ENCODE measurements at places on chromosomes 11 and 22.

DNA sequence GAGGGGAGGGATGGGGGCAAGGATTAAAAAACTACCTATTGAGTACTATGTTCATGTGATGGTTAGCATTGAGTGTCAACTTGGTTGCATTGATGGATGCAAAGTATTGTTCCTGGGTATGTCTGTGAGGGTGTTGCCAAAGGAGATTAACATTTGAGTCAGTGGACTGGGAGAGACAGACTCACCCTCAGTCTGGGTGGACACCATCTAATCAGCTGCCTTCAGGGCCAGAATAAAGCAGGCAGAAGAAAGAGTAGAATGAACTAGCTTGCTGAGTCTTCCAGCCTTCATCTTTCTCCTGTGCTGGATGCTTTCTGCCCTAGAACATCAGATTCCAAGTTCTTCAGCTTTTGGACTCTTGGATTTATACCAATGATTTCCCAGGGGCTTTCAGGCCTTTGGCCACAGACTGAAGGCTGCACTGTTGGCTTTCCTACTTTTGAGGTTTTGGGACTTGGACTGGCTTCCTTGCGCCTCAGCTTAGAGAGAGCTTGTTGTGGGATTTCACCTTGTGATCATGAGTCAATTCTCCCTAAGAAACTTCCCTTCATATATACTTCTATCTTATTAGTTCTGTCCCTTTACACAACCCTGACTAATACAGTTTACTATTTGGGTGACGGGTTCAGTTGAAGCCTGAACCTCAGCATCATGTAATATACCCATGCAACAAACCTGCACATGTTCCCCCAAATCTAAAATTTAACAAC, 70.2 kb downstream of the MTNR1B start:
- DNase-seq = no peak

DNA sequence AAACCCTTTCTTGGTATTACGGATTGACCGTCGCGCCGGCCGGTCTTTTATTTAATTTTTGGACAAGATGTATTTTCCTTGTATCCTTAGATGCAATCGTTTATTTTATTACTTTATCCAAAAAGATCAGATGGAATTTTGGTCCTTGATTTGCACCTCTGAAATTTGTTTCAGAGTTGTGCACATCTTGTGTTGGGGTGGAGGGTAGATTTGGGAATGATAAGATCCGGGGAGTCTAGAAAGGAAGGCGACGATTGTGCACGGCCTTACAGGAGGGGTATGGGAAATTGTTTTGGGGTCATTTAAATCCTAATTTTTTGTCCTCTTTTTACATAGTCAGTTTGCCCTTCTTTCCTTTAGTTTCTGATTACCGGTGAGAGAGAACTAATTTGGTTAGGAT, 1.4 kb downstream of the KDM2A start:
- no peak for DNase-seq

DNA sequence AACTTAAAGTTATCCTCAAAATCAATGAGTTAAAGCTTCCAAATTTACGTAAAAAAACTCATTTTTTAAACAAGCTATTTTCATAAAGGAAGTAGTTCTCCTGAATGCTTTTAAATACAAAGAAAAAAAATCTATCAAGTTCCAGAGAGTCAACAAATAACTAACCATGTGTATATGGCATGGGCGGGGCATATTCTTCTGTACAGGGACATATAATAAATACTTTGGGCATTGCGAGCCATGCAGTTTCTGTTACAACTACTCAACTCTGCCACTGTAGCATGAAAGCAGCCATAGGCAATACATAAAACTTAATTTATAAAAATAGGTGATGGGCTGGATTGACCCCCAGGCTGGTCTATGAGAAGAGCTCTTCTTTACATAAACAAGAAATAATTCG, 57.8 kb downstream of the BTBD10 start:
- no peak for DNase-seq

- DNase-seq = no peak
Observed at GRCh38 chr11:3849297-3849874, 6.1 kb upstream of the STIM1 start.

DNA sequence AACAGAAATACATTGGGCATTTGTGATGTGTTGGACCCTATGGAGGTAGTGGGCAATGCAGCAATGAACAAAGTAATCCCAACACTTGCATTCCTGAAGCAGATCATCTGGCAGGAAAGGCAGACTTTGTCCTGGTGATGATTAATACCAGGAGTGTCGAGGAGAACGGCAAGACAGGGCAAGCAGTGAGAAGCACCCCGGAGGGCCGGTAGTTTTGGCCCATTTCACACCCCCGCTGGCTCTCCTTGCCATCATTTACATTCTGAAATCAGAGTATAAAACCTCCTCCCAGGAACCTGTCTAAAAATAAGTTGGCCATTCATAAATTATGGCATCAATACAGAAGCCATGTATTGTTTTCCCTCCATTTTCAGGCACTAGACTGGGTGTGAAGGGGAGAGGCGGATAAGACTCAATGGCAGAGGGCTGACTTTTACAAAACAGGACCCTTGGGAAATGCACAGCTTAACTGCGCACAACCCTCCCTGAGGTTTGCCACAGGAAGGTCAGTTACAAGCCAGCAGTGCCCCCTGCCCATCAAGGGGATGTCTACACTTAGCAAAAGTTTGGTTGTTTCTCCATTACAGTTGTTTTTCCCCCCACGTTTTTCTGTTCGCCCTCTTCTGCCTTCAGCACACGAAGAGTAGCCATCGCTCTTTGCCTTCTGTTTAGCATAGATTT, 55.6 kb downstream of the OPCML start:
- no peak for DNase-seq

DNA sequence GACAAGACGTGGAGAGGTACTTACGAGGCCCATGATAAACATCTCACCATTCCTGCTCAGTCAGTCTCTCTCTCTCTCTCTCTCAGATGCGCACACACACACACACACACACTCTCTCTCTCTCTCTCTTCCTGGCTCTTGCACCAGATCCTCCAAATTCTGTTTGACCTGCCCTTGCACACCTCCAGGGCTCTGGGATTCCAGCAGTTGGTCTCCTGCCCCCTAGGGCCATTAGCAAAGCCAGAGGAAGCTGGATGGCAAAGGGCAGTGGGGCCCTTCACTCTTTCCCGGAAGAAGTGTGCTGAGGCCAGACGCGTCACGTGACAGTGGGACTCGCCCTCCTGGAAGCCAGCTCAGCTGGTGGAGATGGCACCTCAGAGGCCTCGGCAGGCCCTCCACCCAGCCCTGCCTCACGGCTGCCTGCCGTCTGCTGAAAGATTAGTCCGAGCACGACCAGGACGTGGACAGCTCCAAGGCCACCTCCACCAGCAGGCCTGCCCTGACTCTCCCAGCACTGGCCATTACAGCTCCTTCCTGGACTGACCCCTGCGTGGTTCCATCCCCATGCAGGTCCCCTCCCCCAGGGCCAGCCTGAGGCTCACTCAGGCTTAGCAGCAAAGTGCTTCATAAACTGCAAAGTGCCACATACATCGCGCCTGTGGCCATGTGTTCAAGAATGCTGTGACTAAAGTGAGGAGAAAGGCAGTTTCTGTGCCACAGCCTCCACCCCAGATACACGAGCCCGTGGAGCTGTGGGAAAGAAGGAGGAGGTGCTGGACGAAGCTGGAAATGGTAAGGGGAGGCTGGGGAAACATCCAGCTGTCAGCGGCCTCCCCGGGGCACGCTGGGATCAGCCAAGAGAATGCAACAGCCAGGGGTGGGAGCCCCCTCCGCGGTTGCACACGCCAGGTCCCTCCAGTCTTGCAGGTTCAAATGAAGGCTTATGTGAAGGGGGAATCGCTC, 3.7 kb downstream of the PDGFB start:
- no peak for DNase-seq

GRCh38 chr22:22759371-22759770, 115.0 kb downstream of the GGTLC2 start:
- DNase-seq = no peak

- DNase-seq = no peak
Observed at GRCh38 chr11:47943721-47944586, 36.4 kb upstream of the PTPRJ start.

- no peak for DNase-seq
Observed at GRCh38 chr11:92436034-92436920, 211.7 kb downstream of the FAT3 start.

DNA sequence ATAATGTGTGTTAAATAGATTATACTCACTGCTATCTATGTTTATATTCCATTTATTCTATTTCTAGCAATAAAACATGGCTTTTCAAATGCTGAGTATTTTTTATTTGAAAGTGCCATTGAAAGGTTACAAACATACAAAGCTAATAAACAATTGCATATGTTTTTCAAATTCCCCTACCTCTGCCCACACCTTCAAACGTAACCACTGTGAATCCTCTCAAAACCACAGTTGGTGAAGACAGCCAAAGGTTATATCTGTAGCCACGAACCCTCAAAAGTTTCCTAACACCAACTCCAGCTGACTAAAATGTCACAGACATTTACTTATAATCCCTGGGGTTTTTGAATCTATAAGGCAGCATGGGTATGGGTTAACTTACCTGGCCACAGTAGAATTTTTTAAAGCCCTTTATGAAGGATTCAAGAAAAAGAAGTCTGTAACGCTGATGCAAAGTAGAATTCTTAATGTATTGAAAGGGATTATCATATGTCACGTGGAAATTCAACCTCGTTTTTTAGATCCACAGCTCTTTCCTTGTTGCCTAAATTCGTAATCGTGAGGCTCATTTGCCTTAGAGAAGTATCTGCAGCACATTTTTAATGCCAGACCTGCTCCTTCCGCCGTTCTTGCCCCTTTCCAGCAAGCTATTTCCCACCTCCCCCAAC, 122.5 kb upstream of the ZC3H12C start:
- no peak for DNase-seq

GRCh38 chr22:17214416-17215043, 4.7 kb downstream of the ADA2 start:
- no peak for DNase-seq

DNA sequence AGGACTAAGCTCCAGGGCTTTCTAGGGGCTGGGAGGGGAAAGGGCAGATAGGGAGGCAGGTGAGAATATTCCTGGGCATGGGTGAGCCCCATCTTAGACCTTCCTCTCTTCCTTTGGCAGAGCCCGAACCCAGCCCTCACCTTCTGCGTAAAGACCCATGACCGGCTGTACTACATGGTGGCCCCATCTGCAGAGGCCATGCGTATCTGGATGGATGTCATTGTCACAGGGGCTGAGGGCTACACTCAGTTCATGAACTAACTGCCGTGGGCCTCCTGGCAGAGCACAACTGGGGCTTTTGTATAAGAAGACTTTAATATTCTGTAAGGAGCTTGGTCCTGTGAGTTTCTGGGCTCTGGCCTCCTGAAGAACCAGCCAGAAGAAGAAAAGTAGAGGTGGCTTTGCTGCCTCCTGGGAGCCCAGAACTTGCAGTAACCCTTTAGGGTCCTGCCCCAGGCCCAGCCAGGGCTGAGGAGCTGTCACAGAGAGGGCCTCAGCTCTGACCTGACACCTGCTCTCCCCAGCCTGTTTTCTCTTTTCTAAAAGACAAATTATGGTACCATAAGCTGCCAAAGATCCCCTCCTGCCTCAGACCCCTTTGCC, 22.8 kb downstream of the TREH start:
- DNase-seq = no peak

DNA sequence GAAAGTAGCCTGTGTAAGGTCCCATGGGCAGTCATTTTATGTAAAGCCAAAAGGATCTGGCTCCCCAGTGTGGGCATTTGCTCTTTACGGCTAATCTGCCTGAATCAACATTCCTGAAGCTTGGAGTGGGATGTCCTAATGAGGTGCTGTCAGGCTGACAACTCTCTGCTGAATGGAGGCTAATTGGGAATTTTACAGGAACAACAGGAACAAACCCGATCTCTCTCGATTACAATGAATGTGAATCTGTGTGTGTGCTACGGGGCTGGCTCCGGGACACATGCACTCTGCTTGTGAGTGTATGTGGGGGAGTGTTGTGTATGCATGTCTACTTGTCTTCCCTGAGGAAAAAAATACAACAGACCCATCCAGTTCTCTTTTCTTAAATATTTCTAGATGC, 415.2 kb downstream of the TENM4 start:
- DNase-seq = no peak

- DNase-seq = no peak
Observed at GRCh38 chr11:91794146-91794545, 430.5 kb upstream of the FAT3 start.

- DNase-seq = peak; percentile 71
Observed at GRCh38 chr11:19715373-19715772, 2.7 kb downstream of the NAV2 start.

- DNase-seq = no peak
Observed at GRCh38 chr11:128957202-128957482, 14.5 kb upstream of the TP53AIP1 start.

- DNase-seq = peak; percentile 66
Observed at GRCh38 chr11:65448418-65449105, 26.0 kb downstream of the NEAT1 start.

DNA sequence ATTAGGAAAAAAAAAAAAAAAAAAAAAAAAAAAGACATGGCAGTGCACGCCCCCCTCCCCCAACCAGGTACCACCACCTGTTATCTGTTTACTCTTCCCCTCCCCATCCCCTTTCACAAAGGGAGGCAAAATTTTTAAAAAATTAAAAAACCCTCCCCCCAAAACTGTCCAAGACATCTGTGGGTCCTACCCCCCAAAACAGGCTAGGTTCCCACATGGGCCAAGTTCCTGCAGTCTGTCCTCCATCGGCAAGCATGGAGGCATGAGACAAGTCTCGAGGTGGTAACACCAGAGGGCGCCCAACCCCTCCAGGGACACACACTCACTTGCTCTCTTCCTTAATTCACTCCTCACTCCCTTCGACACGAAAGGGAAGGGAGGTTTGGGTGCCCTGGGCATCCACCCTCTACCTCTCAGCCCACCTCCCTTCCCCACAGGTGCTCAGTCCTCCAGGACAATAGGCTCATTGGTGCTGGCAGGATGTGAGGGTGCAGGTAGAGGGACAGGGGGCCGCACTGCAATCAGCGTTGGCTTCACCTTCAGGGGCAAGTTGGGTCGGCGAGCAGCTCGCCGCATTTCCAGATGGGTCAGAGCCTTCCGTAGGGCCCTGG, 2.2 kb upstream of the TUT1 start:
- DNase-seq = peak; percentile 73

- peak; percentile 5 for DNase-seq
Observed at GRCh38 chr11:93236741-93237675, 39.2 kb upstream of the SLC36A4 start.

DNA sequence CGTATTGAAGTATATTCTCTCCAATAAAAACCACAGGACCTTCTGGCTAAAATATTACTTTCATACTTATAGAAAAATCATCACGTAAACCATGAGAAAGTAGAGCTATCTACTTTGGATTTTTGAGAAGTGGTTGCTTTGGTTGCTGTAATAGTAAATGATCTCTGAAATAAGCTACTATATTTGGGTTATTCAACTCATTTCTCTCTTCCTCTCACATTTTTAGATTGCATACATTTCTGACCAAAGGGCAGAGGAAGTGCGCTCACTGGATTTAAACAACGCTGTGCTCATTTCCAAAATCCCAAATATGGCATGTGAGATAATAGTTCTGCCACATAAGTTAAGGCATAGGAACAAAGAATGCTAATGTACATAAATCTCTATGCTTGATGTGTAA, 357.0 kb downstream of the LRRC4C start:
- no peak for DNase-seq

DNA sequence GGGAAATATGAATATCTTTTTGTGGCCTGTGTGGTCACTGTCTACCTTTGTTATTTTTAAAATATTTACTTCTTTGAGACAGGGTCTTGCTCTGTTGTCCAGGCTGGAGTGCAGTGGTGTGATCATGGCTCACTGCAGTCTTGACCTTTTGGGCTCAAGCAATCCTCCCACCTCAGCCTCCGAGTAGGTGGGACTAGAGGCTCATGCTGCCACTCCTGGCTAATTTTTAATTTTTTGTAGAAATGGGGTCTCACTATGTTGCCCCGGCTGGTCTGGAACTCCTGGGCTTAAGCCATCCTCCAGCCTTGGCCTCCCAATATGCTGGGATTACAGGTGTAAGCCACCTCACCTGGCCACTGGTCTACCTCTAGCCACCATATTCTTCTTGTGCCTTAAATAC, 3.5 kb upstream of the EIF3D start:
- DNase-seq = no peak
